Right lobe of liver (tissue), 6 donors: ENCODE measurements at places on chromosomes 4 and X. TPM values are rescaled to one million over a fixed set of nuclear protein-coding genes. Genes with fewer than 3 reads are reported as not detected.

Gene RHOXF2
- total RNA-seq, result not detected

DNA sequence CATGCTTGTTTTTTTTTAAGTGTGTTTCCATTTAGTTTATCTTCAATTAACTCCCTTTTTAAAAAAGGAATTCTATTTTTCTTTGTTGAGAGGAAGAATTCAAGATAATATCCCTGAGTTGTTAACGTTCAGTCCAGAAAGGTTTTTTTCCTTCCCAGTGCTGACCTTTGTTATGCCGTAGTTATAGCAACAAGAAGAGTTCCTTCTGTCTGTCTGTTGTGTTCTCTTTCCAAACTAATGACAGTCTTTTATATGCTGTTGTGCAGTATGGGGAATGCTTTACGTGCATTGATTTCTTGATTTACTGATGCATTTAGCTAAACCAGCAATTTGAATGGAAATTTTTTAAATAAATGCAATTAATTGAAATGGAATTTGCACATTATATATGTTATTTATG is 6.6 kb upstream of the CXXC4 start:
- DNase-seq, result no peak
- H3K27ac ChIP-seq, result no peak overlapping the region

Gene RAB39B
- total RNA-seq, result 0.11 TPM

DNA sequence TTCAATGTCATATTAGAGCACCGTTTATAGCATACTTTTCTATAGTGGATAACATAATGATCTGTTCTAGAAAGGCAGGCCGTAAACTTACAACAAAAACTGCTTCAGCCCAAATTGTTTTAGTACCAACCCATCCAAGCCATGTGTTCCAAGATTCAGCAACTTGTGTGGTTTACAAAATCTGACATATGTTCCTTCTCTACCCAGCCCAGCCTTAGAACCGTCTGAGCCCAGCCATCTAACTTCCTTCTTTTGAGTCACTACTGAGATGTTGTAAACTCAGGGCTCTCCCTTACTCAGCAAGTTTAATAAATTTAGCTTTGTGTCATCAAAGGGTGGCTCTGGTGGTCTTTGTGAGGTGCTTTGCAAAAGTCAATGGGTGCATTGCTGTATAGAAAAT is 32.4 kb upstream of the REPS2 start:
- H3K27ac ChIP-seq, result no peak overlapping the region
- DNase-seq, result no peak
- H3K4me3 ChIP-seq, result no peak overlapping the region
- H3K36me3 ChIP-seq, result no peaks in the 10 kb centered on the region
- H3K27me3 ChIP-seq, result no peaks in the 10 kb centered on the region
- no peaks in the 10 kb centered on the region for H3K4me1 ChIP-seq

Gene KLB
- 12.3 TPM for total RNA-seq

DNA sequence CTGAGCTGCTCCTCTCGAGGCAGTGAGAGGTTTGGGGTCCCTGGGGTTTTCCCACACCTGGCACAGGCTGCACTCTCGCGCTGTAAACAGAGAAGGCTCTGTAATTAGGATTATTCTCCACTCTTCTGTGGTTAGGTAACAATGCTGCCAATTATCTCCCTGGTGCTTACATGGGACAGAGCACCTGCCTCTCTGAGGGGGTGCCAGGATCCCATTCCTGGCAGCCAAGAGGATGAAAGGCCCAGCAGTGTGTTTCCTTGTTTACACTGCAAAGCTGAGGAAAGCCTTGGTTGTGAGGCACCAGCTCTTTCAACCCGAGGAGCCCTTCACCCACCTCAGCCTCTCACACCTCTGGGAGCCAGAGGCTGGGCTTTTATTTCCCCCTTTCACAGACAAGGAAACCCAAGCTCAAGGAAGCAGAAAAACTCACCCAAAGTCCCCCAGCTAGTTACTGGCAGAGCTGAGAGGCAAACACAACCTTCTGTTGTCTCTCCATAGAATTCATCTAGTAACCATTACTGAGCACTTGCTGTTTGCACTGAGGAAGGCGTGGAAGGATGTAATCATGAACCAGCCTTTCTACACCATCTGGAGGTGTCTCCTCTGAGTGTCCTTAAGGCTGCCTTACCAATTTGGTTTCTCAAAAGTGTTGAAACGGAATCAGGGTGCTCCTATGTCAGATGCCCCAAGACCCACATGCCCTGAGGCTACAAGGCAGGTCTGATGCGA is 39.7 kb upstream of the PROM1 start:
- no peak for DNase-seq
- H3K36me3 ChIP-seq, result no peaks in the 10 kb centered on the region
- no peak overlapping the region for H3K4me3 ChIP-seq
- no peaks in the 10 kb centered on the region for H3K27me3 ChIP-seq
- no peak overlapping the region for H3K27ac ChIP-seq

Gene EDNRA
- total RNA-seq, result 0.86 TPM

DNA sequence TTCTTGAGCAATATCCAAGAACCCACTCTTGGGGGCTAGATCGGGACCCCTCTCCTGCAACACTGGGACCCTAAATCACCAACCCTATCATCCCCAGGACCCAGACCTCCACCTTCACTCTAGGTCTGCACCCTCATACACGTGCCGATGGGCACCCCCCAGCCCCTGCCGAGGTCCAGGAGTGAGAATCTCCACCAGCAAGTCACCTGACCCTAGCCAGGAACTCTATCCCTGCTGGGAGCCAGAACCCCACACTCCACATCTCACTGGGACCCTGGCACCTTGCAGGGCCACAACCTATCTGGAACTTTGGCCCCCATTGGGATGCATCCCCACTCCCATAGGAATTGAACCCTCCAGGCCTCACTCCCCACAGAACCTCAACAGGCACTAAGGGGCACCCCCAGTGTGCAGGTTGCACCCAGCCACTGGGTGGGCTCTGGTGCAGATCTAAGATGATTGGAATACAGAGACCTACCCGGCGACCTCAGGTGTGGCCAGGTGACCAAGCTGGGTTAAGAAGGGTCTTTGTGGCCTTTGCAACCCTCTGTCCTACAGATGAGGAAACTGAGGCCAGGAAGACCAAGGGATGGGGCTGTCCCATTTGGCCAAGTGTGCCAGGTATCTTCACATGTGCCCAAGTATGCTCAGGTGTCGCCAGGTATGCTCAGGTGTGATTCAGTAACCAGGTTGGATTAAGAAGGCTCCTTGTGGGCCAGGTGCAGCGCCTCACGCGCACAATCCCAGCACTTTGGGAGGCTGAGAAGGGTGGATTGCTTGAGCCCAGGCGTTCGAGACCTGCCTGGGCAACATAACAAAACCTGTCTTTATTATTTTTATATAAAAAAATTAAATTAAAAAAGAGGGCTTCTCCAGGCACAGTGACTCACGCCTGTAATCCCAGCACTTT is 3.1 kb upstream of the DHRSX start:
- no peaks in the 10 kb centered on the region for H3K27me3 ChIP-seq
- no peak overlapping the region for H3K4me3 ChIP-seq
- peaks cover 9% of the 10 kb centered on the region for H3K4me1 ChIP-seq
- no peaks in the 10 kb centered on the region for H3K36me3 ChIP-seq

Gene TSC22D3
- total RNA-seq, result 118 TPM

DNA sequence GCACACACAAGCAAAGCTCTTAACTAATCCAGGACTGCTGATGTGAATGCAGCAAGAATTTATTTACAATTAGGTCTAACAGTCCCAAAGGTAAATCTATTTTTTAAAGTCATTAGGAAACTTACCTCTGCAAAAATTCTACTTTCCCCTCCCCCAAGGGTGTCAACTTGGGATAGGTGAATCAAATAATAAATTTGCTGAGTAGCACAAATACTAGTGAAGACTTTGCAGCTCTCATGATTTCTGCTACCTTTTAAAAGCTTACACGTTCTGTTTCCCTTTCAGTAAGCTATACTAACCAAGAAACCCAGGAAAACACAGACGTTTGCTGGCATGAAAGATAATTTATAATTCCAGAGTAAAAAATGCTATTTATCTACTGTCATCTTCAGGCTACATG is 296.6 kb upstream of the SLC7A11 start:
- no peaks in the 10 kb centered on the region for H3K4me1 ChIP-seq
- no peaks in the 10 kb centered on the region for H3K36me3 ChIP-seq
- no peaks in the 10 kb centered on the region for H3K27me3 ChIP-seq

DNA sequence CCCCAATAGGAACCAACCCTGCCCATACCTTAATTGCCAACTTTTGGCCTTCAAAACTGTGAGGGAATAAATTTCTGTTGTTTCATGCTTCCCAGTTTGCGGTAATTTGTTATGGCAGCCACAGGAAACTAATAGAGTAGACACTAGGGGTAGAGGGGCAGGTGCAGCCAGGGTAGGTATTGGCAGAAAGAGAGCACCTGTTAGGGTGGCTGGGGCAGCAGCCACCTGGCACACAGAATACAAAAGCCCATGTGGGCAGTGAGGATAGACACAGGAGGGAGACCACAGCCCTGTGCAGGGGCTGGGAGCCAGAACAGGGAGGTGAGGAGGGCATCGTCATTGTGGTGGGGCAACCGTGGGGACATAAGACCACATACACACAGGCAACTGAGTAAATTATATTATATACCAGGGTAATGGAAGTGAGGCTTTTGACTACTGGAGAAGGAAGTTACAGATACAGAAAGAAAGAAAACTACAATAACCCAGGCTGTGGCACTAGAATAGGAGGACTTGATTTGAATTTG is 28.2 kb downstream of the IRF2 start:
- no peak overlapping the region for H3K4me3 ChIP-seq
- no peak overlapping the region for H3K27ac ChIP-seq
- peaks cover 15% of the 10 kb centered on the region for H3K4me1 ChIP-seq
- H3K27me3 ChIP-seq, result no peaks in the 10 kb centered on the region

Gene GPR173
- 0.51 TPM for total RNA-seq

GRCh38 chr4:2572866-2573265 is 36.4 kb downstream of the FAM193A start:
- no peak overlapping the region for H3K27ac ChIP-seq
- no peaks in the 10 kb centered on the region for H3K27me3 ChIP-seq
- no peak overlapping the region for H3K4me3 ChIP-seq
- no peaks in the 10 kb centered on the region for H3K36me3 ChIP-seq

DNA sequence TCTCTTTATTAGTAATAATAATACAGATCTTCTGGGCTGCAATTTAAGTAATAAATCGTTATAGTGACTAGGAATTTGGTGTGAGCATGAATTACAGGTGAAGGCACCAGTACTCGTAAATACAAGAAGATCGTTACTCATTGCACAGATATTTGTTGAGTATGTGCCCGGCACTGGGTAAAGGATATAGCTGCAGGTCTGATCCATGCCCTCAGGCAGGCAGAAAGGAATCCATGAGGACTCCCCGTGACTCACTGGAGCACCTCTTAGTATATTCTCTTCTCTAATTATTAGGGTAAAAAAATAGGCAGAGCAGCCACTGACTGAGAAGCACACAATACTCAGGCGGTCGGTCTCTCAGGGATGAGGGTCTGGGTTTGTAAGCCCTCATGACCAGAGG is 868.3 kb downstream of the RAB28 start:
- no peak overlapping the region for H3K27ac ChIP-seq
- H3K4me1 ChIP-seq, result no peaks in the 10 kb centered on the region
- no peaks in the 10 kb centered on the region for H3K27me3 ChIP-seq
- no peak for DNase-seq

GRCh38 chr4:184751585-184751956 is 17.7 kb upstream of the CENPU start:
- peaks cover 10% of the 10 kb centered on the region for H3K36me3 ChIP-seq
- no peaks in the 10 kb centered on the region for H3K4me1 ChIP-seq
- no peaks in the 10 kb centered on the region for H3K27me3 ChIP-seq
- H3K27ac ChIP-seq, result no peak overlapping the region
- no peak overlapping the region for H3K4me3 ChIP-seq

DNA sequence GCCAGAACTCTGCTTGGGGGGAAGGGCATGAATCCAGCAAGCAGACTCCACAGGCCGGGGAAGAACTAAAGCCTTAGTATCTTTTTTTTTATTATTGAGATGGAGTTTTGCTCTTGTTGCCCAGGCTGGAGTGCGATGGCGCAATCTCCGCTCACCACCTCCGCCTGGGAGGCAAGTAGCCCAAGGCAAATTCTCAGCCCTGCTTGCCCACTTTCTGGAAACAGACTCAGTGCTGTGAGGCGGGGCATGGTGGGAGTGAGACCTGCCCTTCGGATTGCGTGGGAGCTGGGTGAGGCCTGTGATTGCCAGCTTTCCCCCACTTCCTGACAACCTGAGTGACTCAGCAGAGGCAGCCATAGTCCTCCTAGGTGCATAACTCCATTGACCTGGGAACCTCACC is 348.8 kb downstream of the GASK1B start:
- DNase-seq, result no peak
- no peaks in the 10 kb centered on the region for H3K4me1 ChIP-seq
- no peak overlapping the region for H3K27ac ChIP-seq
- H3K36me3 ChIP-seq, result no peaks in the 10 kb centered on the region
- H3K4me3 ChIP-seq, result no peak overlapping the region

DNA sequence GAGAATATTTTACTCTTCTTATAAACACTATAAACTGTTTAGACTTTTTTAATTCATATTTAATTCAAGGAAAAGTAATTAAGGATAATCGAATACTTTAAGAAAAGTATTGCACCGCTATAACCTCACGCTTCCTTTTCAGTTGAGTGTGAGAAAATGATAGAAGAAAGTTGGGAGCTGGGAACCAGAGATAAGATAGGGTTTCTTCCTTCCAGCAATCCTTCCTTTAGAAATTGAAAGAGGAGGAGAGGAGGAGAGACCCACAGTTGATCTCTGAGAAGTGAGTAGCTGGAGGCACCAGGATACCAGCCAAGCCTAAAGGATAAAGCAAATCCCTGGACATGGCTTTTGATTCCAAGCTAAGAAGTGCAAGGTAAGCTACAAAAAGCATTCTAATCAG is 242.3 kb upstream of the NOCT start:
- no peaks in the 10 kb centered on the region for H3K4me1 ChIP-seq
- DNase-seq, result no peak
- H3K27me3 ChIP-seq, result no peaks in the 10 kb centered on the region
- H3K27ac ChIP-seq, result no peak overlapping the region
- H3K36me3 ChIP-seq, result no peaks in the 10 kb centered on the region

- no peak overlapping the region for H3K27ac ChIP-seq
- H3K4me1 ChIP-seq, result no peaks in the 10 kb centered on the region
- no peak for DNase-seq
- no peaks in the 10 kb centered on the region for H3K36me3 ChIP-seq
- H3K4me3 ChIP-seq, result no peak overlapping the region
Observed at GRCh38 chr4:122548886-122549630, 71.8 kb downstream of the IL21 start.

DNA sequence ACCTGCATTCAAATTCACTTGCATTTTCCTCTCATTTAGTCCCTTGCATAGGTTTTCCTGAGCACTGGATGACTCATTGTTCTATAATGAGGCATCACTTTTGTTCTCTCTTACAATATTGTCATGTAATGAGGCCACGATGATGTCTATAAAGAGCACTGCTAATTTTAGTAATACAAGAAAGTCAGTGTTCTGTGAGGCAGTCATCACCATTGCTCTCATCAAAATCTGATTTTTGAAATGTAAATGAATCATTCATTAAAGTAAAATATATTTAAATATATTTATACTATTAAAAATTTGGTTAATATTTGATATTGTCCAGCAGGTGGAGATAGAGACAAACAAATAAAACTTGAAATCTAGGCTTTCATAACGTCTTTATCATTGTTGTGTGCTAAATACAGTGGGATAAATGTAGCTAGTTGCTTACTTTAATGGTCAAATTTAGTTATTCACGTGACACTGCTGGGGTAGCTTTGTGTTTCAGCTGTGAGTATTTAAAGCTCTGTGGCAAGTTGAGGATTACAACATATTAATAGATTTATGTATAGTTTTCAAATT is 15.4 kb downstream of the HMGB2 start:
- H3K27ac ChIP-seq, result no peak overlapping the region
- no peaks in the 10 kb centered on the region for H3K36me3 ChIP-seq
- H3K27me3 ChIP-seq, result no peaks in the 10 kb centered on the region
